ENCODE measurements at places on chromosomes 3 and 15.
A peak's percentile ranks its signal among the peaks of the same experiment; 100 is the strongest.

DNA sequence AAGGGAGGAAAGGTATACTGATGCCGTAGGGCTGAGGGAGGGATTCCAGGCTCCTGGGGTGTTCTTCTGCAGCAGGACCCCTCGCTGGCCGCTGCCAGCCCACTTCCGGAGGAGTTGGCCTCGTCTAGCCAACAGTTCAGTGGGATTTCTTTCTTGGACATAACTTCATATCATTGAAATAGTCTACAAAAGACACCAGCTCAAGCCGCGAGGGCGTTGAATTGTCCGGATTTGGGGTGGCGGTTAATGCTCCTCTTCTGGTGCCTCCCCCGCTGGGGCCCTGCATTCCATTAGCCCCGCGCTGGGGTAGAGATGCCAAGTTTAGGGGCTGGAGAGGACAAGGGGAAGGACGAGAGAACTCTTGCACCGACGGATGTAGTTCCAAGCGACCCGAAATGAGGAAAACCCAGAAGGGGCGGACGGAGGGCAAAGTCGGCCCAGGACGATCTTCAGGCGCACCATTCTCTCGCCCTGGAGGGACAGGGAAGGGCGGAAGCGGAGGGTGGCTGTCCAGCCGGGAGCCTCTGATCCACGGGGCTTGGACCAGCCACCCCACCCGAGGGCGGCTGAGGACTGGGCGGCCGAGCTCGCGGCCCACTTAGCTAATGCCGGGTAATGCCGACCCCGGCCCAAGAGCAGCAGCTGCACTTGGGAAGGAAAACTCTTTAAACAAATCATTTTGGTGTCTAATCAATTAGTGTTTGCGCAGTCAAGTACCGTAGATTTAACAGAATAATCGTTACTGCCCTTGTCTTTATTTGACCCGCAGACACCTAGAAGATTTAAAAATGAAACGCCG lies 4.7 kb upstream of the ONECUT1 start:
- no peak for DNase-seq

GRCh38 chr3:99699841-99700240 lies 61.4 kb downstream of the COL8A1 start:
- no peak for DNase-seq

- DNase-seq, result no peak
These were observed 27.3 kb downstream of the RBM6 start for GRCh38 chr3:49967291-49967690.

DNA sequence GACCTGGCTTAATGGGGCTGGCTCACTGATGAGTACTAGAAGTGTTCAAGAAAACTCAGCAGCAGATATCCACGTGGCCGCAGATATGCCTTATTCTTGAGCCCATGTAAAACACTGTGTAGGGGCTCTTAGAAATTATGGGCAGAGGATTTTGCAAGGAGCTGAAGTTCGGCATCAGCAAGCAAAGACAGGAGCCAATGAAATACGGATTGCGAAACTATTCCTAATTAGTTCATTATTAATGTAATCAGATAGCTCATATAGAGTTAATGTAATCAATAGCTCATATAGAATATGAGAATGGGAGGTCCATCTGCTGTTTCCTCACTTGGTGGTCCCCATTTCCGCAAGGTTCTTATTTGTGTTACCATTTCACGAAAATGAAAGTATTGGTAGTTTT lies 9.0 kb upstream of the GSK3B start:
- DNase-seq, result no peak

DNA sequence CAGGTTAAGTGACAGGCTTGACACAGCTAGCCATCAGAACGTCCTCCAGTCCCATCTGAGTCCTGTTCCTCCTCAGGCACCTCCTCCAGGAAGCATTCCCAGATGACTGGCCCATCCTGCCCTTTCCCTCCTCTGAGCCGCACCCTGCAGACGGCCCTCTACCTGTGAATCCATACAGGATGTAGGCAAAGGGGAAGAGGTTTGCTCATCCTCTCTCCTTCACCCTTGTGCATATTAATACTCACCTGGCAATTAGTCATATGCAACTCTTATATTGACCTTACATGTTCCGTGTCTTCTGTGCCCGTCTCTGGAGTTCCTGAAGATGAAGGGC lies 61.9 kb downstream of the SMAD3 start:
- no peak for DNase-seq

GRCh38 chr3:16604433-16604832 lies 790 bp downstream of the DAZL start:
- no peak for DNase-seq

DNA sequence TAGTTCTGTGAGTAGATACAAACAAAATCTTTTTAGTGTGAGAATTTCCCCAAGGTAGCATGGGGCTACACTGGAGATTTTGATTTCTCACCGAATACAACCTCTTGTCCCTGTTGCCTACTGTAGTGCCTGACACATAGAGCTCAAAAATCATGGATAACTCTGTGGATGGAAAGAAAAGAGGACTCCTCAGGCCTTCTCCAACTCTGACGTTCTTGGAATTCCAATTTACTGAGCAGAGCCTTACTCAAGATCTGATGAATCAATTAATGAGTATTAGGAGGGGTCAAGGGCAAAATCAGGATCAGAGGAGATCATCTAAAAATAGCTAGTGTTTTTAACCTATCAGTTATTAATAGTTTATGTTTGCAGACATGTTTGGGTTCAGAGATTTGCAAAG lies 46.7 kb upstream of the PYDC2 start:
- DNase-seq, result no peak

DNA sequence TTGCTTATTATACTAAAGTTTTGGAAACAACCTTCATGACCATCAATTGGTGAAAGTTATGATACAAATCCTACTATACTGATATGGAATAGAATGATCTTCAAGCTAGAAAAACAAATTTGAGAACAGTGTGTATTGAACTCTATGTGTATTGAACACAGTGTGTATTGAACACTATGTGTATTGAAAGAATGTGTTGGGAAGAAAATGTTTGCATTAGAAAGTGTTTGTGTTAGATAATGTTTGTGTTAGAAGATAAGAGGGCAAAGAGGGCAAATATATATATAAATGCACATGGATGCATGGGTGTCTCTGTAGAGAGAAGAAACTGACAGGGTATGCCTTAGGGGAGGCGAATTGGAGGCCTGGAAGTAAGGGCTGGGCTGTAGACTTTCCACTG lies 42.4 kb downstream of the PCCB start:
- DNase-seq, result no peak

DNA sequence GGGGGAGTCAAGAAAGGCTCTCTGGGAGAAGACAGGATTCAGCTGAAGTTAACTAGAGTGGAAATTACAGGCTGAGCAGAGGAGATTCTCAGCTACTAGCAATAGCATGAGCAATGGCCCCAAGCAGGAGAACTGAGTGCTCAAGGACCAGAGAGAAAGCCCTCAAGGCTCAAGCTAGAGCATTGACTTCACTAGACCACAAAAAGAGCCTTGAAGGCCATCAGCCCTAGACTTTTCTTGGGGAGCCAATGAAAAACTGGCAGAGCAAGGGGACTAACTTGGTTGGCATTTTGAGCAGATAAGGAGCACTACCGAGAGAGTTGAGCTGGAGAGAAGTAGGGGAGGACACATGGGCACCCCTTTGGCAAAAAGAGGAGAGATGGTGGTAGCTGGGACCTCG lies 277.6 kb downstream of the FEZF2 start:
- no peak for DNase-seq

DNA sequence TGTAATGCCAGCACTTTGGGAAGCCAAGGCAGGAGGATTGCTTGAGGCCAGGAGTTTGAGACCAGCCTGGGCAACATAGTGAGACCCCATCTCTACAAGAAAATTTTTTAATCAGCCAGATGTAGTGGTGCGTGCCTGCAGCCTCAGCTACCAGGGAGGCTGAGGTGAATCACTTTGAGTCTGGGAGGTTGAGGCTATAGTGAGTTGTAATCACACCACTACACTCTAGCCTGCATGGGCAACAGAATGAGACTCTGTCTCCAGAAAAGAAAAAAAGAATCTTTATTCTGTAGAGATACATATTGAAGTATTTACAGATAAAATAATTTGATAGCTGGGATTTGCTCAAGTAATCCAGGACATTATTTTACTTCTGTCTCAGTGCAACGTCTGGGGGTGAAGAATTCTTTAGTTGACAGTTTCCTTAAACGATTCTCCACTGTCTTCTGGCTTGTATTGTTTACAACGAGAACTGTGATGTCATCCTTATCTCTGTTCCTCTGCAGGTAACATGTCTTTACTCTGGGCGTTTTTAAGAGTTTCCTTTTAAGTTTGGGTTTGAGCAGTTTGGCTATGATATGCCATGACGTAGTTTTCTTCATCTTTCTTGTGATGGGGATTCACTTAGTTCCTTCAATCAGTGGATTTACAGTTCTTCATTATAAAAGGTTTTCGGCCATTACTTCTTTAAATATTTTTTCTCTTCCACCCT lies 26.3 kb downstream of the KPNA1 start:
- DNase-seq, result no peak

GRCh38 chr15:52551762-52552161 lies 17.1 kb downstream of the ARPP19 start:
- DNase-seq, result no peak

DNA sequence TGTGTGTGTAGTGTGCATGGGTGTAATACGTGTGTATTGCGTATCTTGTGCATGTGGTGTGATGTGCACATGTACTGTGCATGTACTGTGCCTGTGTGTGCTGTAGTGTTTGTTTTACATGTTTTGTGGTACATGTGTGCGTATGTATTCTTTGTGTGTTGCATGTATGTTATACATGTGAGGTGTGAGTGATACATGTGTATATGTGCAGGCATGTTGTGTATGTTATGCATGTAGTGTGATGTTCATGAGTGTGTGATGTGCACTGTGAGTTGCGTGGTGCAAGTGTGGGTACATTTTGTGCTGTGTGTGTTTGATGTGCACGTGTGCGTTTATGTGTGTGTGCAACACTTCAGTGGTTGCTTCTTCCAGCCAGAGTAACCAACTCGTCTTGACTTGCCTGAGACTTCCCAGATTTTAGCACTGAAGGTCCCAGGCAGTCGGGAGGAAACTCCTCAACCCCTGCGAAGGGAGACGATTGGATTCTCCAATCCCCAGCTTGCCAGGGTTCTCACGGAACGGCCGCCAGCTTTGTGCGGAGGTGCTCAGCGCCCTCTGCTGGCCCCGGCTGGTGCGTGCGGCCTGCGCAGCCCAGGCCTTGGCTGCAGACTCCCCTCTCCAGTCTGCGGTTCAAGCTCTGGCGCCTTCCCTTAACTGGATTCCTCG lies 3.6 kb downstream of the GALNT15 start:
- DNase-seq, result peak; percentile 31

- DNase-seq, result no peak
These were observed 72.1 kb downstream of the NOX5 start for GRCh38 chr15:69086427-69087204.

DNA sequence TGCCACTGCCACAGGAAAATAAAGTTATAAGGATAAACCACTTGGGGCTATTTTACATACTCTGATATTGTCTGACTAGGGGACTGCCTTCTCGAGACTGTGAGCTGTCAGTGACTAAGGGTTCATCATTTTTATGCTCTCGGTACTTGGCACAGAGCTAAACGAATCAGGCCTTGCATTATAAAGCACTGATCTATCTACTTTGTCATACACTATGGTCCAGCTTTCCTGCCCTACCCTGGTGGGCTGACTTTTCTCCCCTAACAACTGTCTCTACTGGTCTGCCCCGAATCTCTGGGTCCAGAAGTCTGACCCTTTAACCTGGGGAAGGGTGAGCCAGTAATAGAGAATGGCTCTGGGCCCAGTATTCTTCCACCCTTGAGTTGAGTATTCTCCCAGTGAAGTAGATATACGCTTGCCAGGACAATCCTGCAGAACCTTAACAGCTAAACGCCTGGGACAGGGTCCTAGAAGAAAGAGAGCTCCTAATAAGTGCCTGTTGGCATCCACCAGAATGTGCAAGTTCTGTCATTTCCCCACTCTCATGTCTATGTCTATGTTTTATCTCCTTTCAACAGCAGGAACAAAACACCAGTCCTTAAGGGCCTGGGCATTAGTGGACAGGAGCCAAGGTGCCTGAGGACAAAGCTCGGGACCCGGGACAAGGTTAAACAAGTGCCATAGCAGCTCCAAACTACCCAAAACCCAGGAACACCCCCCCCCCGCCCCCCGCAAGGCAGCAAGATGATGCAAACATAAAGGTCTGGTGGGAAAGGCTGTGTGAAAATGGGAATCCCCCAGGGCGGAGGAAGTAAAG lies 1.2 kb downstream of the LARP6 start:
- no peak for DNase-seq

DNA sequence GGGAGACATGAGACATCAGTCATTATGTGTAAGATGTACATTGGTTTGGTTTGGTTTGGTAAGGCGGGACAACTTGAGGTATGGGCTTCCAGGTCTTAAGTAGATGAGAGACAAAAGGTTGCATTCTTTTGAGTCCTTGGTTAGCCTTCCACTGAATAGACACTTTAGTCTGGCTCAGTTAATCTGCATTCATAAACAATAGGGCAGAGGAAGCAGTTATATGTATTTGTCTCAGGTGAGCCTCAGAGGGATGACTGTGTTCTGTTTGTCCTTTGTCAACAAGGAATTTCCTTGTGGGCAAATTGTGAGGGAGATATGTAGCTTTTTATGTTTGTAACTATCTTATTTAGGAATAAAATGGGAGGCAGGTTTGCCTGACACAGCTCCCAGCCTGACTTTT lies 50.4 kb downstream of the TCF12 start:
- no peak for DNase-seq

DNA sequence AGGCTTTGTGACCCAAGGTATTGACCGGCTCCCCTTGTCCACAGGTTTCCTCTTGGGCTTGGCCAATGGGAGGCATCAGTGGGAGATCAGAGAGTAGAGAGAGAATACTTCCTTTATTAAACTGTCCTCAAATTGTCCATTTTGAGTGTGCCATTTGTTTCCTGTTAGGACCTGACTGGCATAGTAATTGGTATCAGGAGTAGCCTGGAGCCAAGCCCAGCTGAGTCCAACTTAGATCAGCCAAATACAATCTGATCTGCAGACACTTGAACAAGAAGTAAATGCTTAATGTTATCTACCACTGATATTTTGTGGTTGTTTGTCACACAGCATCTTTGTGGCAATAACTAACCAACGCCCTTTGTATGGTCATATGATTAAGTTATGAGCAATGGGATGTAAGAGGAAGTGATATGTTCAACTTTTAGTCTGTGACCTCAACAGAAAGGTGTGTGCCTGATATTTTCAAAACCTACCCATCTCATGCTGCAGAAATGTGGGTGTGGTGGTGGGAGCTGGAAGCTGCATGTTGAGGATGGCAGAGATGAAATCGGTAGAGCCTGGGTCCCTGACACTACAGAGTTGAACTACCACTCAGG lies 13.3 kb downstream of the MYD88 start:
- no peak for DNase-seq

DNA sequence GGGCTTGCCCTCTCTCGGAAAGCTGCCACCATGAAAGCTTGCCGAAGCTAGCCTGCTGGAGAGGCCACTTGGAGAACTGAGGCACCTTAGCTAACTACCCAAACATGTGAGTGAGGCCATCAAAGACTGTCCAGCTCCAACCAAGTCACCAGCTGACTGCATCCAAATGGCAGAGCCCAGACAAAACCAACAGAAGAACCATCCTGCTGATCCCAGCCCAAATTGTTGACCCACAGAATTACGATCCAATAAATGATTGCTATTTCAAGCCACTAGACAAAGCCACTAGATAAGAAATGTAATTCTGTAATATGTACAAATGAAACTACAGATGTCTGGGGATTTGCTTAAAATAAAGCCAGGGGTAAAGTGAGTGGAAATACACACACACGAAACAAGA lies 109.8 kb upstream of the TRPM1 start:
- no peak for DNase-seq
